ENCODE measurements at places on chromosomes 5 and 9. TPM values are rescaled to one million over a fixed set of nuclear protein-coding genes. Genes with fewer than 3 reads are reported as not detected.

GRCh38 chr5:45057564-45057963 lies 248.8 kb downstream of the MRPS30 start:
- DNase-seq: no peak

DNA sequence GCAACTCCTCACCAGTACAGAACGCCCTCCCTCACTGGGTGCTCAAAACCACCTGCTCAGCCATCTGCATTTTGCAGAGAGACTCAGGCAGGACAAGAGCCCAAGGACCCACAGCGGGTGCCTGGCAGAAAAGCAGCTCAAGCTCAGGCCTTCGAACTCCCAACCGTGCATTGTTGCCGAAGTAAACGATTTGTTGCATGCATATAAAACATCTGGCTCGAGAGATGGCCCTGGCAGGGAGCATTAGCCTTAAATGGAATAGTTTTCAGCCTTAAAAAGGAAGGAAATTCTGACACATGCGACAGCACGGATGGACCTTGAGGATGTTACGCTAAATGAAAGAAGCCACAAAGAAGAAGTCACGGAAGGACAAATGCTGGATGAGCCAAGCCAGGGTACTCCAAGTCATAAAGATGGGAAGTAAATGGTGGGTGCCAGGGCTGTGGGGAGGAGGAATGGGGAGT lies 160.4 kb upstream of the PHYKPL start:
- DNase-seq: no peak

GRCh38 chr5:30759731-30760130 lies 433.8 kb upstream of the CDH6 start:
- DNase-seq: no peak

DNA sequence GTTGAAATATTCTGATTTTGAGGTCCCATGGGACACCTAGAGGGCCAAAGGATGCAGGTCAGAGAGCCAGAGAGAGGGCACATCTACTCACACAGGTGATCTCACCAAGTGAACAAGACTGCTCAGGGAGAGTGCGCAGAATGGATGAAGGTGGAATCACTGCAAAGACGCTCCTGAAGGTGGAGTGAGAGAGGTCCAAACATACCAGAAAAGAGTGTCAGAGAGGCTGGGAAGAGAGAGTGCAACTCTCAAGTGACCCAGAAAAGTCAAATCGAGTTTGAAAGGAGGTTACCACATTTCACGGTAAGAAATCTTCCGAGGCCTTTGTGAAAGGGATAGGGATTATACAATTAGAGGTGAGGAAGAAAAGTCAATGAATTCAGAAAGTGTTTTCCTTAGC lies 173.4 kb downstream of the EPB41L4A start:
- no peak for DNase-seq

SHC3 gene
- 0.79 TPM for total RNA-seq

DAPK1 gene
- total RNA-seq: 29.0 TPM

TRIP13 gene
- 6.5 TPM for total RNA-seq

Measured in skin of body (tissue), 3 donors.